ENCODE measurements at places on chromosomes 3 and 15.

- DNase-seq: no peak
Observed at GRCh38 chr3:74332165-74332564, 282.3 kb downstream of the CNTN3 start.

- peak; percentile 52 for DNase-seq
Observed at GRCh38 chr15:74489518-74490338, 28.8 kb upstream of the UBL7 start.

DNA sequence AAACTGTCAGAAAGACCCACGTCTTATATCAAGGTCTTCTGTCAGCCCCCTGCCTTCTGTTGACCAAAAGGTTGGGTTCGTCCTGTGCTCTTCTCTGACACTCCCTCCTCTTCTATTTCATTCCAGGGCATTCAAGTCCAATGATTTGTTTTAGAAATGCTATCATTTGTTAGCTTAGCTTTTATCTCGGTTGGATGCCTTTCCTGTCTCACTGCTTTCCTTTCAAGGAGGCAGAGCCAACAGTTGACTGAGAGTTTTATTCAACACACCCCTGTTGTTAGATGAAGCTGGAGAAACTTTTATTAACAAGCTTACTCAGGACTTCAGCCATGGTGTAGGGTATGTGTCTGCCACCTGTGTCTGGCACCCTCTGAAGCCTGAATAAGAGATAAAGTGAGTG lies 112.0 kb upstream of the SLC7A14 start:
- DNase-seq: no peak

DNA sequence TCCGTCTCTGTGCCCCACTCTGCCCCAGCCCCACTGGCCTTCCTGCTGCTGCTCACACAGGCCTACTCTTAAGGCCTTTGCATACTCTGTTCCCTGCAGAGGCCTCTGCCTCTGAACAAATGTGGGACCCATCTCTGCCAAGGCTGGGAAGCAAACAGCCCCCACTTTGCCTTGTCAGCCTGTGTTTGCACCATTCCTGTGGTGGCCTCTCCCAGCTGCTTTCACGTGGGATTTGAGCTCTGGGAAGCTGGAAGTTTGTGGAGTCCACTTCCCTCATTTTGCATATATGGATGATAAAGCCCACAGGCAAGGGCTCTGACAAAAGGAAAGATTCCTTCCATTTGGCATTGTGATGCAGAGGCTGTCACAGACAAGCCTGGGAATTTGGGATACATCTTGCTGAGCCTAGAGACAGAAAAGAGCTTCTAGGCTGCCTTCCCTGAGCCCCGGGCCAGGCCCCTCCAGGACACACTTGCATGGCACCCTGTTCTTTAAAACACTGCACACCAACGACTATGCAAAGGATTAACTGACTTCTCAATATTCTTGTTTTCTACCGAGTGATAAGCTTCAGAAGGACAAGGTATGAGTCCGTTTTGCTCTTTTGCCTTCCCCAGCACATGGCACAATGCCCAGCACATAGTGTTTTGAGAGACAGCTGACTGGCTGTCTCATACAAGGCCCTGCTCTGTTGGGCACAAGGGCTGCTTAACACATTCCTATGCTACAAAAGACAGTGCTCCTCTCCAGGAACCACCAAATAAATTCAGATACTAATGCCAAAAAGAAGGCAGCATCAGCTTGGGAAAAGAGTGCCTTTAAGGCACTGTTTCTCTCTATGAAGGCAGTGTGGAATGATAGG lies 120.7 kb upstream of the TOPAZ1 start:
- peak; percentile 13 for DNase-seq

DNA sequence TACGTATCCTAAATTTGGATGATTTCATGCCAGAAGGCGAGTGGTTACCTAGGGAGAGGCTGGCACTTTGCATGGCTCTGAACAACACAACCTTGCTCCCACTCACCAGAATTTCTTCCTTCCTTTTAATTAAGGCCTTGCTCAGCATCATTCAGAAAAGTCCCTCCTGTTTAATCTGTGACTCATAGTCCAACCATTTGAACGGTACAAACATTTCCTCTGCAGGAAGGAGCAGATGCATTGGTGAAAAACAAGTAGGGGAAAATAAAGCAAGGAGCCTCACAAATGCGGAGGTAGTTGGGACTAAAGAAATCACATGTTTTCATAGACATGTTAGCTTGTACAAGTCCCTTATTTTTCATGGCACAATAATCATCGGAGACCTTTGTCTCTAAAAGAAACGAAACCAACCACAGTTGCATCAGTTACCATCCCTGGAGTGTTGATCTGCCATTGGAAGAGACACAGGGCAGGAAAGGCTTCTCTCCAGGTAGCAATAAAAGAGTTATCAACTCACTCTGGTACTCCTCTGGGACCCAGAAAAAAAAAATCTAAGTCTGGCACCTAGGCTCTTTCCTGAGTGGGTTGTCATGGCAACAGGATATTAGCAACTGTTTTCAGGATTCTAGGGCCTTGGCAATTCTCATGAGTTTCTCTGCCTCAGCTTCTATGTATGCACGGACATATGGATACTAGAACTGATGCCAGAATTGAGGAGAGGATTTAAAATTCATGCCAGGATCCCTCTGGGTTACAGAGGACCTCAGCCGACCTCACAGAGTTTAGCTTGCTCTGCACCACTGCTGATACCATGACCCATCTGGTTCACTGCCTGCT lies 255.4 kb upstream of the ARPP21 start:
- no peak for DNase-seq

- DNase-seq: no peak
Observed at GRCh38 chr3:5186089-5186857, 1.2 kb upstream of the EDEM1 start.

DNA sequence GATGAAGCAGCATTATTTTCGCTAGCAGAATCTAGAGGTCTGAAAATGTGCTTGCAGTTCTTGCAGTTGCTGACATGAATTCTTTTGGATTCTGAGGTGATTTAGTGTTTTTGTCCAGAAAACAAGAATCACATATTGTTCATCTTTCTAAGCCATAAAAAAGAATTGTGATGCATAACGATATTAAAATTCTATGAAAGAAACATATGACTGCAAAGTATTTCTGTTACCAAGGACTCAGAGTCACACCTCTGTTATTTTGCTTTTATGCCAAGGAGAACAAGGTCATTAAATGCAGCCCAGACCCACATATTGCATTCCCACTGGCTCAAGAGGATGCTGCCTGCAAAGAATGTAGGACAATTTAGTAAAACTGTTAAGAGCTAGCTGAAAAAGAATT lies 299.8 kb upstream of the GPR149 start:
- no peak for DNase-seq

DNA sequence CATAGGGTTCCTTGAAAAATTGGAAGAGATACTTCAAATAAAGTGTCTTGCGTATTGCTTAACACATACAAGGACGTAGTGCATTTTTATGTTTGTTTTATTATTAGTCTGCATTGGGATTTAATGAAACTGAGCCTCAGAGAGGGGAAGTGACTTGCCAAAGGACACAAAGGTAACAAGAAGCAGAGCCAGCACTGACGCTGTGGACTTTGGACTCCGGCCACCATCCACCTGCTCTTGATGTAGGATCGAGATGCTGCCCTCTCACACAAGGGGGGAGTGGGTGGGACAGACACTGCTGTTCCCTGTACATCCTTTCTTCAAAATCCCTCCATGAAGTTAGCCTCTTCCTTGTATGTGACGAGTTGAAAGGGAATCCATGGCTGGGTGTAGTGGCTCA lies 435.4 kb upstream of the RGMA start:
- no peak for DNase-seq

- no peak for DNase-seq
Observed at GRCh38 chr3:133509488-133509887, 64.0 kb upstream of the CDV3 start.

GRCh38 chr15:76070921-76071635 lies 11.3 kb downstream of the TMEM266 start:
- no peak for DNase-seq

GRCh38 chr3:54279005-54279583 lies 156.7 kb downstream of the CACNA2D3 start:
- DNase-seq: no peak

- no peak for DNase-seq
Observed at GRCh38 chr15:100596792-100597191, 5.2 kb downstream of the LINS1 start.

DNA sequence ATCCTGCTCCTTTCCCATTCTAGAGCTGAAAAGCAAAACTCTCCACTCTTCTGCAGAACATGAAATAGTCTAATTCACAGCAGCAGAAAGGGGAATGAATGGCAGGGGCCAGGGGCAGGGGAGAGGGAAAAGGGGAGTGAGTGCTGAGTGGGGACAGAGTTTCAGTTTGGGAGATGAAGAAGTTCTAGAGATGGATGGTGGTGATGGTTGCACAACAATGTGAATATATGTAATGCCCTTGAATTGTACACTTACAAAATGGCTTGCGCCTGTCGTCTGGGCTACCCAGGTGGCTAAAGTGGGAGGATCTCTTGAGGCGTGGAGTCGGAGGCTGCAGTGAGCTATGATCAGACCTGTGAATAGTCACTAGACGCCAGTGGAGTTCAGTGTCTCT lies 78.5 kb upstream of the MEF2A start:
- DNase-seq: no peak

DNA sequence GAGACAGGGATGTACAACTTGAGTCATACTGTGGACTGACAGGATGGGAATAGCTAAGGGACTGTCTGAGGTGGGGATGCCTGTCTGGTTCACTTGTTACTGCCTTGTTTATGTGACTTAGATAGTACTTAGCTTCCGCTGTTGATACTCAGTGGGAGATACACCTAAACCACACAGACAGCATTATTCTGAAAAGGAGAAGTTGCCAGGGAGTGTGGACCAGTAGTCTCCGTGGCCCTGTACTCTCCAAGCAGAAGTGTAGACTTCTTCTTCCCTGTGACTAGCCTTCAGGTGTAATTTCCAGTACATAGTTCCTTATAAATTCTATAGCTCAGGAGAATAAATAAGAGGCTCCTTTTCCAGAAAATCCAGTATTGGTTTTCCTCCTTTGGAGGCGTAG lies 5.1 kb downstream of the HIGD2B start:
- no peak for DNase-seq

- no peak for DNase-seq
Observed at GRCh38 chr15:85071504-85071903, 89.8 kb downstream of the PDE8A start.

Data from EL (cell line).